ENCODE measurements at places on chromosomes 7 and 10.

DNA sequence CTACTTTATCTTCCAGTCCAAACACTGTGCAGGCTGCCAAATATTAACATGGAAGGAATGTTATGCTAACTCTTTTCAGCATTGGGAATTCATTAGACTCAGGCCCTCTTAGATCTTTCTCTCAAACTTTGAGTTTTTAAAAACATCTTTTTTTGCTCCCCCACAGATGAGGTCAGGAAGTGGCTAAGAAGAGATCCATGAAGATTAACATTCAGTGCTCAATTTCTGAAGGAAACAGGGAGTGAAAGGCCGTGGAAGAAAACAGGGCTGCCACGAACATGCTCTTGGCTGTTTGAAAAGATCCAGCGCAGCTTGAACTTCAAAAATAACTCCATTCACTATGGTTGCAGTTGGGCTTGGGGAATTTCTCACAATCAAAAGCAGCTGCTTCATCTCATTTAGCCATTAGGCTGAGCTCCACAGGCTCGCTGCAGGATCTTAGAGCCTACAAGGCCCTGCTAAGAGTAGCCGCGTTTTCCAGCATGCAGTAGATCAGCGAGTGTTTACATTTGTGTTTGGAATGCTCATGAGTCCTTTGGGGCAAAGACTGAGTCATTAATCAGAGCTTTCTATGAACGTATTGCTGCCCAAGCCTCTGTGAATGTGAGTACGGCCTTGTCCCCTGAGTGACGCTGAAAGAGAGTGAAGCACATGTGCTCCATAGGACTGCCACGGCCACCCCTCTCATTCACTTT, 41.2 kb upstream of the TNS3 start:
- DNase-seq: no peak

GRCh38 chr7:138881579-138882188, 83.7 kb upstream of the ATP6V0A4 start:
- DNase-seq: no peak

GRCh38 chr10:76643511-76643911, 994.1 kb downstream of the KCNMA1 start:
- no peak for DNase-seq

- no peak for DNase-seq
Measured at GRCh38 chr7:65503434-65504152, 129.9 kb downstream of the ZNF92 start.

GRCh38 chr10:22410394-22410793, 65.1 kb downstream of the SPAG6 start:
- no peak for DNase-seq

DNA sequence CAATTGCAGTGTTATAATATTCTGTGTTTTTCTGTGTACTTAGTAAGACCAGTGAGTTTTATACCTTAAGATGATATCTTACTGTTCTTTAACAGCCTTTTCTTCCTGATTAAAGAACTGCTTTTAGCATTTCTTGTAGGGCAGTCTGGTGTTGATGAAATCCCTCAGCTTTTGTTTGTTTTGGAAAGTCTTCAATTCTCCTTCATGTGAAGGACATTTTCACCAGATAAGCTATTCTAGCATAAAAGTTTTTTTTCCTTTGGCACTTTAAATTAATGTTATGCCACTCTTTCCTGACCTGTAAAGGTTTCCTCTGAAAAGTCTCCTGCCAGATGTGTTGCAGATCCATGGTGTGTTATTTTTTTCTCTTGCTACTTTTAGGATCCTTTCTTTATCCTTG, 1059.8 kb downstream of the LRMDA start:
- no peak for DNase-seq

DNA sequence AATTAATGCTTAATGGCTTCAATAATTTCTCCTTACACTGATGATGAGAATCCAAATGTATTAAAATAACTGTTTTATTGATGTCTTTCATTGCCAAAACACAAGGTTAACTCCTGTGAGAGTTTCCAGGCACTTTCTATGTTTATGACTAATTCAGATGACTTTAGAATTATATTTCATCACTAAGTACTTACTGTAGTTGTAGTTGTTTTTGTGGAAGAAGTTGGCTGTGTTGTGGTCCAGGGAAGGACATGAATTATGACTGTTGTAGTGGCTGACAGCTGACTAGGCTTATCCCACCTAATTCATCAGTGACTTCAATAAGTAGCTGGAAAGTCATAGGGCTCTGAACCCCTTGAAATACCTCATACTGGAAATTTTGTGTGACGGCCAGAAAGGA, 254.8 kb downstream of the HGF start:
- DNase-seq: no peak

GRCh38 chr10:86311190-86311589, 55.4 kb downstream of the GRID1 start:
- no peak for DNase-seq

All from stimulated activated CD4-positive, alpha-beta T cell treated with anti-CD3 and anti-CD28 coated beads, Interleukin-1b, Interleukin-23, amount 100 ng/mL, for 1 hour (primary cell).